ENCODE measurements at places on chromosomes 12 and 14.

DNA sequence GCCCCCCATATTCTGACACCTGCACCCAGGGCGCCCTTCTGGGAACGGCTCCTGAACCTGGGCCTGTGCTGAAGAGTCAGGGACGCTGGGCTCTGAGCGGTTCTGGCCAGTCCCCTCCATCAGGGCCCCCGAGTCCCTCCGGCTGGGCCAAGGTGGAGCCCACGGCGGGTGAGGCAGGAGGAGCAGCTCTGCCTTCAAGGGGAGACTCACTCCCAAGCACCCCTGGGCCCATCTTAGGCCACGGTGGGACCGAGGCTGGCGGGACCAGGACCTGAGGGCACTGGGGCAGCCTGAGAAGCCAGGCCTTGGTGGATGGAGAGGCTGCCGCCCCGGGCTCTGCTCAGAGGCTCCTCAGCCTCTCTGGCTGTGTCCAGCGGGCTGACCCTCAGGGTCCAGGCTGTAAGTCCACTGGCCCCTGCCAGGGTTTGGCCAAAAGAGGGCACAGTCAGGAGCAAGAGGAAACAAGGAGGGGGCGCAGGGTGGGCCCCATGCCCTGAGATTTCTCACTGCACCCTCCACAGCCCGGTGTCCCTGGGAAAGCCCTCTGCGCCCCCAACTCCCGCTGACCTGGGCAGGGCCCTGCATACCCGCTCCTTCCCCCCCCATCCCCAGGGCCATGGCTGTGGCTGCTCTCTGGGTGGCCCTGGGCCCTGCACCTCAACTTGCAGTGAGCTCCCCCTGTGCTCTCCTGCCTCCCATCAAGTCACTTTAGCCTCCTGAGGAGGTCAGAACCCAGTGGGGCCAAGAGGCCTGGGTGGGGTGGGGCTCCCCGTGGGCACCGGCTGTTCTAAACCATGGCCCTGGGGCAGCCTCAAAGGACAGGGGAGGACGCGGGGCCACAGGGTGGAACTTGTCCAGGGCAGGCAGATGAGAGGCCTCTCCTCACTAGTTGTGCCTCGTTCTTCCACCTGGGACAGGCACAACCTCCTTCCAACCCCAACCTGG lies 266.4 kb upstream of the SFSWAP start:
- no peak for DNase-seq

- no peak for DNase-seq
Measured at GRCh38 chr14:52399921-52400595, 85.9 kb downstream of the PTGER2 start.

GRCh38 chr14:94536836-94537235 lies 24.4 kb upstream of the SERPINA4 start:
- DNase-seq: no peak

GRCh38 chr12:47852096-47852571 lies 32.4 kb upstream of the HDAC7 start:
- DNase-seq: no peak

GRCh38 chr14:61388976-61389576 lies 67.7 kb downstream of the PRKCH start:
- no peak for DNase-seq

DNA sequence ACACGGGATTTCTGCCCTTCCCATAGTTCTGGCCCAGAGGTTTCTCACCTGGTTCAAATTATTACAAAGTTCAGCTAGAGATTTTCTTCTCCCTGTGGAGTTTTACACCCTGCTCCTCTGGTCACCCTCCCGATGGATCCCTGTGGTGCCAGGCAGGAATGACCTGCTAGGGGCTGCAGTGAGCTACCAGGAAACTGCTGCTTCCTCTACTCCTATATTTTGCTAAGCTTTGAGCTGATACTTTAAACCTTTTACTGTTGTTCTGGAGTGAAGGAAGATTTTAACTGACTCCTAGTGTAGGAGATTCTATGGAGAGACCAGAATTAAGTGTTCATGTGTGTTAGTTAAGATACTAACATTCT lies 30.4 kb upstream of the LRIG3 start:
- no peak for DNase-seq

- DNase-seq: no peak
Measured at GRCh38 chr14:38150075-38150474, 57.6 kb upstream of the SSTR1 start.

- DNase-seq: no peak
Measured at GRCh38 chr12:114958538-114958937, 274.6 kb upstream of the TBX3 start.

- no peak for DNase-seq
Measured at GRCh38 chr12:111505601-111506036, 93.5 kb downstream of the ATXN2 start.

GRCh38 chr12:123572391-123572790 lies 12.0 kb upstream of the TMED2 start:
- DNase-seq: no peak

GRCh38 chr12:111178181-111179081 lies 190.5 kb downstream of the PHETA1 start:
- no peak for DNase-seq

Measured in chondrocyte (in vitro differentiated cells).